Activated B cell treated with CpG ODN at 0.5 μM for 24 hours (primary cell): ENCODE measurements at places on chromosomes 2 and 18.

DNA sequence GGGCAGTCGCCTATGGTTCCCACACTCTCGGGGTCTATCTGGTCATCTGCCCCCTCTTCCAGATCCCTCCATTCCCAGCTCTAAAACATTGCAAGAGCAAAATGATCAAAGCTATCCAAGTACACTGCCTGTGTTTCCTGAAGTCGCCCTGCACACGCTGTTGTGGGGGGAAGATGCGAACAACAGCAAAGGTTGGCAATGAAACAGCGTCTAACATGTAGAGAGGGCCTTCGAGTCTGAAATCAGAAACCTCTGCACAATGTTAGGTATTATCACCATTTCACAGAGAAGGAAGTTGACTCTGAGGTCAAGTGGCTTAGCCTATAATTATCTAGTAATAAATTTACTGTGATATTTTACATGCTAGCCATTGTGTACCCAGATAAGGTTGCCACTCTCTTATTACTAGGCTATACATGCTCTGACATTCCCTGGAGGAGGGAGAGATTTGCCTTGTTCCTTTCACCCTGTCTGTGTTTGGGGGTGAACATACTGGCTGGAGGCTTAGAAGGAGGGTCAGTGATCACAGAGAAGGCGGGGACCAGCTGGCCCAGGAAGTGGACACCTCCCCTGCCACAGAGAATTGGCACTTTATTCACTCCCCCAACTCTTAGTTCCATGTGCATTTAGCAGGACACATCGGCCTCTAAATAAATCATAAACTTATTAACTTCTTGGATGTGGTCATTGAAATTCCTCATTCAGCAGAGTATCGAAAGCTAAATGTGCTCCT is 36.8 kb downstream of the KCTD1 start:
- no peaks in the 10 kb centered on the region for H3K36me3 ChIP-seq
- H3K4me1 ChIP-seq: no peaks in the 10 kb centered on the region
- H3K27ac ChIP-seq: no peak overlapping the region
- no peaks in the 10 kb centered on the region for H3K27me3 ChIP-seq
- H3K4me3 ChIP-seq: no peak overlapping the region

- no peak for DNase-seq
- H3K27ac ChIP-seq: no peak overlapping the region
- H3K4me3 ChIP-seq: no peak overlapping the region
- no peaks in the 10 kb centered on the region for H3K27me3 ChIP-seq
These were observed 306.0 kb downstream of the LRP1B start for GRCh38 chr2:141824790-141825189.

DNA sequence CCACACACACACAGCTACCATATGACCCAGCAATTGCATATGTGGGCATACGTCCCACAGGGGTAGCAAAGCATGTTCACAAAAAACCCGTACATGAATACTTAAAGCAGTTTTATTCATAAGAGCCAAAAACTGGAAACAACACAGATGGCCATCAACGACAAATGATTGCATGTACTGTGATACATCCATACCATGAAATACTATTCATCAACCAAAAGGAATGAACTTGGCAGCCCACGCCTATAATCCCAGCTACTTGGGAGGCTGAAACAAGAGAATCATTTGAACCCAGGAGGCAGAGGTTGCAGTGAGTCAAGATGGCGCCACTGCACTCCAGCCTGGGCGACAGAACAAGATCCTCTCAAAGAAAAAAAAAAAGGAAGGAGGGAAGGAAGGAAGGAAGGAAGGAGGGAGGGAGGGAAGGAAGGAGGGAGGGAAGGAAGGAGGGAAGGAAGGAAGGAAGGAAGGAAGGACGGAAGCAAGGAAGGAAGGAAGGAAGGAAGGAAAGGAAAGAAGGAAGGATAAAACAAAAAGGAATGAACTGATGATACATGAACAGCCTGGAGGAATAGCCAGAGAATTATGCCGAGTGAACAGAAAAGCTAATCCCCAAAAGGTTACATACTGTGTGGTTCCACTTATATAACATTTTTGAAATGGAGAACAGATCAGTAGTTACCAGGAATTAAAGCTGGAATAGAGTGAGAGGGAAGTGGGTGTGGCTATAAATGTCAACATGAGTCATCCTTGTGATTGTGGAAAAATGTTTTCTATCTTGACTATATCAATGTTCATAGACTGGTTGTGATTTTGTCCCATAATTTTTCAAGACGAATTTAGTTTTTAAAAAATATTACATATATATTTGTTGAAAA is 19.6 kb upstream of the YPEL5 start:
- H3K4me3 ChIP-seq: no peak overlapping the region
- H3K4me1 ChIP-seq: no peaks in the 10 kb centered on the region
- peaks cover 3% of the 10 kb centered on the region for H3K27me3 ChIP-seq
- H3K36me3 ChIP-seq: no peaks in the 10 kb centered on the region
- DNase-seq: no peak

DNA sequence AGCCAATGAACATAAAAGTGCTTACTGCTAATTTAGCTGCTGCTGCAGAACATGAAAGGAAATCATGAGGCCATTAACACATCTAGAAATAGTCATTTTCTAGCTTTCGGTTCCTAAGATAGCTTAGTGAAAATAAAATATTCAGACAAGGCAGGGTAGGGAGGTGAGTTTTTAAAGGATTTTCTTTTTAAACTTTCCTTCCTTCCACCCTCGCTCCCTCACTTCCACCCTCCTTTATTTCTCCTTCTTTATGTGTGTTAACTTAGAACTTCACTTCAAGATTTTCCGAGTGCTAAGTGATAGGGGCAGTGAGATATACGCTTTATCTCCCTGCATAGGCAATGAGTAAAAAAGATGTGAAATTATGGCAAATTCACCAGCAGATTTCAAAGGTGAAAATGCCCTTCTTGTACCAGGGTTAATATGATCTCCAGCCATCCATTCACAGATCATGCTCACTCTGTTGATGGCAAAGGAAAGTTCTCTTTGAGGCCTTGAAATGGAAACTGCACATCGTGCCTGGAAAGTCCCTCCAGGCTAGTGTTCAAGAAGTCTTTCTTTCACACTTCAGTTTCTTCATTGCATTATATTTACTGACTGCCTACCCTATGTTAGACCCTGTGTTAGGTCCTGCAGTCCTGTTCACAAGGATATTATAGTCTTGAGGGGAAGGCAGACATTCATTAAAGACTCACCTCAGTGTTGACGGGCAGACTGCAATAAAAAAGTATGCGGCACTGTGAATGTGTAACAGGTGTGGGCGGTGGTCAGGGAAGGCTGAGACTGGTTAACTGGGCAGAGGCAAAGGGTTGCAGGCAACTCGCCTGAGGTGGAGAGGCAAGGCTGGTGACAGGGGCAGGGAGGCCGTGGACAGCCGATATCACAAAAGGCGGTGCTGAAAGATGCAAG is 200.8 kb downstream of the PLCL1 start:
- H3K36me3 ChIP-seq: no peaks in the 10 kb centered on the region
- no peak overlapping the region for H3K4me3 ChIP-seq
- no peaks in the 10 kb centered on the region for H3K4me1 ChIP-seq
- H3K27ac ChIP-seq: peak overlapping the region; percentile 47
- H3K27me3 ChIP-seq: no peaks in the 10 kb centered on the region

- H3K27ac ChIP-seq: no peak overlapping the region
- DNase-seq: no peak
- no peaks in the 10 kb centered on the region for H3K27me3 ChIP-seq
- no peaks in the 10 kb centered on the region for H3K36me3 ChIP-seq
These were observed 53.8 kb upstream of the SLC5A7 start for GRCh38 chr2:107932488-107932887.

DNA sequence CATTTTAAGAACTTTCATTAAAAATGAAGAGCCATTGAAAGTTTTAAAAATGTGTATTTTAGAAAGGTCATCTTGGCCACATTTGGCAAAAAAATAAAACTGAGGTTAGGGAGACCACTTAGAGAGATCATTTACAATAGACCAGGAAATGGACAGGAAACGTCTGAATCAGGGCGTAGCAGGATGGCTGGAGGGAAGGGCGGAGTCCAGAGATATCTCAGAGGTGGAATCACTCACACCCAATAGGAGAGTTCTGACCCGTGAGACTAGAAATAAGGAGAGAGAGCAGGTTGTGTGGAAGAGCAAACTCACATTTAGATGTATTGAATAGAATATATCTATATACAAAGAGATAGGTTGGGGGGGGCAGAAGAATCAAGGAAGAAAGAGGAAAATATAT is 373.4 kb downstream of the METTL4 start:
- no peak overlapping the region for H3K27ac ChIP-seq
- H3K27me3 ChIP-seq: no peaks in the 10 kb centered on the region
- H3K36me3 ChIP-seq: no peaks in the 10 kb centered on the region
- DNase-seq: no peak
- H3K4me1 ChIP-seq: no peaks in the 10 kb centered on the region
- no peak overlapping the region for H3K4me3 ChIP-seq

DNA sequence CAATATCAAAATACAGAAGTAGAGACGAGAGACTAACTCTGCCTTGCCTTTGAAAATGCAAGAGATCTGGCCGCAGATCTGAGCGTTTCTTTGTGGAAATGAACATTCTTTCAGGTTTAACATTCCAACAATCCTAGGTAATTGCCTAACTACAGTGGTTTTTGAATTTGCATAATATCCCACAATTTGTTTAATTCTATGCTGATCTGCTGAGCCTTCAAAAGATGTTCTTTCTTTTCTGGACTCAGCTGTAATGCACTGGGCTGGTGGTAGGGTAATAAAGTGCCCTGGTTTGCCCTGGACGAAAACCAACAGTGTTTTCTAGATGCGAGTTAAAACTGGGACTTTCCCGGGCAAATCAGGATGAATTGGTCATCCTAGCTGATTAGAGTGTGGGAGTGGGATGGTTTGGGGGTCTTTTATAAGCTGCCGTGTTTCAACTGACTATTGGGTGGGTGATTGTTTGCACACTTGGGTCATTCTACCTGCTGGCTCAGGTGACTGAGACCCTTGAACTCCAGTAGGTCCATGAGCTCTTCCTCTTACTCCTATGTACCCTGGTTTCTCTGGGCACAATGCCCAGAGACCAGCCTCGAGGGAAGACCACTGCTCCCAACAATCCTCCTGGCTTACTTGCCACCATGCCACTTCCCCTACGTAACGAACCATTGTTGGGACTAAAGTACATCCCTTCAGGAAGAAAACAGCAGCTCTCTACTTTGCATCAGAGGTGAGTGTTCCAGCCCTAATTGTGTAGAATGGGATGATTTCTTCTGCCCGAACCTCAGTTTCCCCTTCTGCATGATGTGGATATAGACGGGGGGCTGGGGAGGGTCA is 3.4 kb upstream of the PAX8 start:
- H3K27me3 ChIP-seq: peaks cover 26% of the 10 kb centered on the region
- H3K4me3 ChIP-seq: no peak overlapping the region
- no peak for DNase-seq
- H3K4me1 ChIP-seq: no peaks in the 10 kb centered on the region
- no peak overlapping the region for H3K27ac ChIP-seq

DNA sequence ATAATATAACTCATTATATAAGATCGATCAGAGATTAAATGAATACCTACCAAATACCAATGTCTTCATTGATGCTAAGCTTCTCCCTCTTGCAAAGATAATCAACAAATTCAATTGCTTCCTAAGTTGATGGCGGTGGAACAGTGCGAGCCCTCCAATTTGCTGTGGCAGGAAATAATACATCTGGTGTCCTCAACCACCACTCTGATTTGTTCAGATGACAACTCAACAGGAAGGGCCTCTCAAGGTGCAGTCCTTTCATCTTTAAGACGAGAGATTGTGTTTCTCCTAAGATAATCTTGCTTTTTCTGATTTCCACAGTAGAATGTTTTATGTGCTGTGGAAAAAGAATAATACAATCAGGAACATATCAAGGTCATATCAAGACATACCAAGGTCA is 56.6 kb upstream of the IGFBP2 start:
- peaks cover 22% of the 10 kb centered on the region for H3K27me3 ChIP-seq
- DNase-seq: no peak
- no peaks in the 10 kb centered on the region for H3K36me3 ChIP-seq
- no peaks in the 10 kb centered on the region for H3K4me1 ChIP-seq
- H3K27ac ChIP-seq: no peak overlapping the region
- H3K4me3 ChIP-seq: no peak overlapping the region

- no peaks in the 10 kb centered on the region for H3K36me3 ChIP-seq
- no peak overlapping the region for H3K4me3 ChIP-seq
- peaks cover 6% of the 10 kb centered on the region for H3K27me3 ChIP-seq
- H3K4me1 ChIP-seq: no peaks in the 10 kb centered on the region
These were observed 10.8 kb upstream of the SMAD7 start for GRCh38 chr18:48961547-48961946.

DNA sequence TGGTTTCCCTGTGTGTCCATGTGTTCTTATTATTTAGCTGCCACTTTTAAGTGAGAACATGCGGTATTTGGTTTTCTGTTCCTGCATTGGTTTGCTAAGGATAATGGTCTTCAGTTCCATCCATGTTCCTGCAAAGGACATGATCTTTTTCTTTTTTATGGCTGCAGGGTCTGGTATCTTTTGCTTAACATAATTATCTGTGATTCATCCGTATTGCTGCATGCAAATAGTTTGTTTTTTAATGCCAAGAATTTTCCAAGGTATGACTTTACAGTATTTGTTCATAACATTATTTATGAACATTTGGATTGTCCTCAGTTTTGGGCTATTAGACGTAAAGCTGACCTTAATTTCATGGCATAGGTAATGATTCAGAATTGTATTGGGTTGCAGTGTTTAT is 17.8 kb downstream of the GIGYF2 start:
- peaks cover 71% of the 10 kb centered on the region for H3K36me3 ChIP-seq
- H3K27ac ChIP-seq: no peak overlapping the region
- H3K4me3 ChIP-seq: no peak overlapping the region

- H3K27ac ChIP-seq: no peak overlapping the region
- peaks cover 5% of the 10 kb centered on the region for H3K27me3 ChIP-seq
- H3K36me3 ChIP-seq: no peaks in the 10 kb centered on the region
- no peak overlapping the region for H3K4me3 ChIP-seq
These were observed 360.0 kb upstream of the RAB6C start for GRCh38 chr2:129619471-129619870.

GRCh38 chr2:203706403-203706802 is at the start of gene CD28:
CD28 (plus strand) TSS chr2:203706639; CDS start chr2:203706697, 58 bp downstream.
- H3K27me3 ChIP-seq: peaks cover 46% of the 10 kb centered on the region
- no peaks in the 10 kb centered on the region for H3K36me3 ChIP-seq
- peaks cover 12% of the 10 kb centered on the region for H3K4me1 ChIP-seq
